Suppressor macrophage treated with lipopolysaccharide for 4 hours (primary cell): ENCODE measurements at places on chromosomes 4 and X.
A peak's percentile ranks its signal among the peaks of the same experiment; 100 is the strongest.

- DNase-seq: no peak
These were observed 6.0 kb upstream of the PDGFC start for GRCh38 chr4:156977435-156978160.

- DNase-seq: no peak
These were observed 15.2 kb downstream of the PRKG2 start for GRCh38 chr4:81199831-81200230.

DNA sequence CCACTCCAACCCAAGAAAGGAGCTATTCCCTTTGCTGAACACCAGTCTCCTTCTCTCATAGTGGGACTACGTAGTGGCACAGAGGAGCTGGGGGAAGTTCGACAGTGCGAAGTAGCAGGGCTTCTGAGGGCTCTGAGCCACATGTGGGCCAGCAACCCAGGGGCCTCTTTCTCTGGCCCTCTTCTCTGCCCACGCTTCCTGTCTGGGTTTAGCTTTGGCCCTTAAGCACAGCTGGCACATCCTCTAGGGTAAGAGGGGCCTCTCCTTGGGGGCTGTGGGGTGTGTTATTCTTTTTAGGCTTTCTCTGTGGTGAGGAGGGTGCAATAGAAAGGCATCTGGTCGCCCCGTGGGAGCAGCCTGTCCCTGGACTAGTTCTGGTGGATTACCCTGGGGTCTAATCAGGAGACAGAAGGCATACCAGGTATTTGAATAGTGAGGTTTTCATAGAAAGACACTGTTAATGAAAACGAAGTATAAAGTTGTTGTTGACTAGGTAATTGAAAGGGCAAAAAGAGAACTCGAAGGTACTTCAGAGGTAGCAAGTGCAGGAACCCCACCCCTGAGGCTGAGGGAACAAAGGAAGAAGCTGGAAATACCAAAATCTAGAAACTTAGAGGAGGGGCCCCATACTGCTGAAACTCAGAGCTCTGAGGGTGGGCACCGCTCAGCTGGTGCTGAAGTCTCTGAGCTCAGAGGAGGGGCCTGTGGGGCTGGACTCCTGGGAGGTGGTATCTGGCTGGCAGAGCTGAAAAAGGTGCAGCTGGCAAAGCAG, 151.9 kb upstream of the RPS6KA3 start:
- no peak for DNase-seq

DNA sequence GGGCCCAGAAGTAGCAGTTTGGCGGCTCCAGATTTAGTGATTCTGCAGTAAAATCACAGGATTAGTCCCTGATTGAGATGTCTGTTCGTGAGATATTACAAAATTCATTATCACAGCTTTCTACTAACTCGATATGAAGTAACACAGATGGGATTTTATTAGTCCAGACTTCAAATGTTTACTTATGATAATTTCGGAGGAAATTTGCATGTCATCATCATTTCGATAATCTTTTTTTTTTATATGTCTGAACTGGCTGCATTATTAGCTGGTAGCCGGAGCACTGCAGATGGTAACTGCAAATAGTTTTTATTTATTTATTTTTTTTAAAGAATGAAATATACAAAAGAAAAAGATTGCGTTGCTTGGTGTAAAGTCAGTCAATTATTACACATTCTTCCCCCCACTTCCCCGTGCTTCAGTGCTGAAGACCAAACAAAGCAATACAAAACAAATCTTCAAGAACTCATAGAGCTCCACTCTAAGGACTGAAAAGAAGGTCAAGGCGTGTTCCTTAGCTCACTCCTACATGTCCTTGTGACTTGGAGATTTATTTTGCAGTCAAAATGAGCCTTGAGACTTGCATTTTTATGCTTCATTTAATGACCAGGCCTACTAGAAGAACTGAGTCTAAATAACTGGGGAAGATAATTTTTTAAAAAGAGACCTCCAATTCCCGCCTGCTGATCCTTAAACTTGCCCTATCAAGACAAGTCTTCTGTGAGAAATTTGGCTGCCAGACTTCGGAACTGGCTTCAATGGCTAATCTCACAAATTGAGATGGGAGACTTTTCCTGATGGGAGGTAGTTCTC, 11.7 kb upstream of the PITX2 start:
- no peak for DNase-seq

- no peak for DNase-seq
These were observed 104.6 kb downstream of the PPP1R2C start for GRCh38 chrX:42673301-42673810.

DNA sequence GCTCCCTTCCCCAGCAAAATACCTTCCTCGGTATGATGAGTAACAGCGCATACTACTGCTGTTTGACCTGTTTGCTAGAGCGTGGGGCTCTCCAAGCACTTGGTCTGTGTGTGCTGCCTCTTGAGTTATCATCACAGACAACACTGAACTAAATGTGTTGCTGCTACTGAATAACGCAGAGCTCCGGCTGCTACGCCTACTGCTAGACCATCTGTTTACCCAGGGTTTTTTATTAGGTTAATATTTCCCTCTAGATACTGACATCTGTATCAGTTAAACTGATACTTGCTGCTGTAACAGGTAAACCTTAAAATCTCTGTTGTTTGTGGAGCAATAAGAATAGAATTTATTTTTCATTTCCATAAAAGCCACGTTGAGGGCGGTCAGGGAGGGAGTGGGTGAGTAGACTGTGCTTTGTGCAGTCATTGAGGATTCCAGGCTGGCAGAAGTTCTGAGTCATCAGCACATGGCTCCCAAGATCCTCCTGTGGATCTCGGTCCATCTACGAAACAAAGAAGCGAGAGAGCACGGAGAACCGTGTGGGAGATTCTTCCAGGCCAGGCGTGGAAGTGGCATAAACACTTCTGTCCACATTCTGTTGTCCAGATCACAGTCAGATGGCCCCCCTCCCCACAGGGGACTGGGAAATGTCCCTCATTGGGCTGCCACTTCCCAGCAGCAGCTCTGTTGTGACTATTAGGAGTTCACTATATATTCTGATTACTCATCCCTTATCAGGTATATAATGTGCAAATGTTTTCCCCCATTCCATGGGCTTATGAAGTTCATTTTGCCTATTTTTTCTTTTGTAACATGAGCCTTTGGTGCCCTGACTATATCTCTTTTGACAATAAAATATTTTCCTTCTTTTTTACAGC, 14.1 kb downstream of the GRK4 start:
- DNase-seq: peak; percentile 36

DNA sequence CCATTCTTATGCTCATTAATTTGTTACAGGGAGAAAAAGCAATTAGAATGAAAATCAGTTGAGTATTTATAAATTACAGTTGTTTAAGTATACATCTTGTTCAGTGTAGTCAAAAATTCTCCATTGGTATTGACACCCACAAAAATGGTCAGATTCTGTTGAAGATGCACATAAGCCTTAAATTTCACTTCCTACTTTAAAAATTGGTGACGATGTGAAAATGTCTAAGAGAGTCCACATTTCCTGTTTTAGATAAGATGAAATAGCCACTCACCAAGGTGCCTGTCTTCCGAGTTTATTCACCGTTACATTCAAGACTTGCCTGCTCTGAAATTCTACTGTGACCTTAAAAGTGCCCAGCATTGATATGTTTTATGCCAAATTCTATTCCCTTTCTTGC, 93.6 kb downstream of the GPR143 start:
- DNase-seq: peak; percentile 16

GRCh38 chr4:94171616-94172015, 36.0 kb upstream of the SMARCAD1 start:
- DNase-seq: peak; percentile 9

GRCh38 chrX:135302269-135302873, 6.9 kb upstream of the ETDC start:
- no peak for DNase-seq

DNA sequence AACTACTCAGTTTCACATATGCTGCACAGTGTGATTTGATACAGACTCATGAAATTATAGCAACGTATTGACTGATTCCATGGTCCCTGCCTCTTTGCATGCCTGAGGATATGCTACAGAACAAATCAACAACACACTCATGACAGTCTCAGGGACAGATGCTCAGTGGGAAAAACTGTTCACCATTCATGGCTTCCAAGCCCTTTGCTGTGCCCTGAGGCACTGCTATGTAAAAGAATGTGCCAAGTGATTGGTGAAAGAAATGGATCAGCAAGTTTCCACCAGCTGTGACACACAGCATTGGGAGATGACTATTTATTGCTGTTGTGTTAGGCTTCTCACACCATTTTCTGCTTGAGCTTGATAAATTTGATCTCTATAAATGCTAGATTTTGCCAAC, 825.6 kb upstream of the INTU start:
- no peak for DNase-seq

- DNase-seq: no peak
These were observed 106.8 kb downstream of the ATG4A start for GRCh38 chrX:108198420-108198819.

DNA sequence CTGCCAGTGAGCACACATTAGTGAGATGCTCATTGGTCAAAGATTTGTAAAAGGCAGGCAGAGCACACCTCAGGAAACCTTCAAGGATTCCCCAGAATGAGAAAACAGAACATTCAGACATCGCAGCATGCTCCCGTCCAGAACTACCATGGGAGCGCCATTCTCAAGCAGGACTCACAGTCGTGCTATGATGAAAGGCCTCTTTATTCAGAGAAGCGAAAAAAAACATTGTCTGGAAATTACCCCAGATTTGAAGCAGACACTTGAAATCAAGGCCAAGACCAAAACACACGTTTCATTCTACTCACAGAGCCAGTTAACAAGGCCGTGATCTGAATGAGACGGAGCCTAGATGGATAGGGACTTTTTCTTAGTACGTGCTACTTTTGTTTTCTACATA, 961.8 kb upstream of the TENM3 start:
- no peak for DNase-seq

DNA sequence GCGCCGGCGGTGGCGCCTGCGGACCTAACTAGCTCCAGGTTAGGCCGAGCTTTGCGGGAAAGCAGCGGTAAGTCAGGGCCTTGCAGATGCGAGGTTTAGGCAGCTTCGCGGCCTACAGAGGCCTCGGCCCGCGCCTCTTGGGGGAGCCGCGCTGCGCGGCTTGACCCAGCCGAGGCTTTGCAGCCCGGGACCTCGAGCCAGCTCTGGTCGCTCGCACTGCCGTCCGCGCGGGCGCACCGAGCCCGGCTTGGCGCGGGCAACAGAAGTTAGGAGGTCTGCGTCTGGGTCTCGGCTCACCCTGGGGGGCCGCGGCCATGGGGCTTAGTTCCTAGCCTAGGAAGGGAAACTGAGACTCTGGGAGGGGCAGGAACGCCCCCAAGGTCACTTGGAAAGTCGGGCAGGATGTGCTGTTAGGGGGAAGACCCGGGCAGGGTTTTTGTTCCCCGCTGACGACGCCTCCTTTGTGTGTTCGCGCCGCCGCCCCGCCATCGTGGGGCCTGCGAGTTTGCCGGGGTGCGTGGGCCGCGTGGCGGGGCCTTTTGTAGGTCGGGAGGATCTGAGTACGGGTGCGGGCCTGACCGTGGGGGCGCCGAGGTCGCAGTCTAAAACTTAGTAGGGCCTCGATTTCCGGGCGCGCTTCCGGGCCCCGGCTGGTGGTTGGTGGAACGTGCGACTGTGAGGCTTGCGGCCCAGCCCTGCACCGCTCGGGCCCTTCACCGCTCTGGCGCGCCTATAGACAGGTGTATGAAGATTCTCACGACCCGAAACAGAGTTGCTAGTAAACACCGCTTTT, 482 bp downstream of the RNF4 start:
- DNase-seq: peak; percentile 65

- no peak for DNase-seq
These were observed 13.4 kb upstream of the ADH4 start for GRCh38 chr4:99157478-99157935.

- no peak for DNase-seq
These were observed 36.7 kb downstream of the QRFPR start for GRCh38 chr4:121344098-121344497.

DNA sequence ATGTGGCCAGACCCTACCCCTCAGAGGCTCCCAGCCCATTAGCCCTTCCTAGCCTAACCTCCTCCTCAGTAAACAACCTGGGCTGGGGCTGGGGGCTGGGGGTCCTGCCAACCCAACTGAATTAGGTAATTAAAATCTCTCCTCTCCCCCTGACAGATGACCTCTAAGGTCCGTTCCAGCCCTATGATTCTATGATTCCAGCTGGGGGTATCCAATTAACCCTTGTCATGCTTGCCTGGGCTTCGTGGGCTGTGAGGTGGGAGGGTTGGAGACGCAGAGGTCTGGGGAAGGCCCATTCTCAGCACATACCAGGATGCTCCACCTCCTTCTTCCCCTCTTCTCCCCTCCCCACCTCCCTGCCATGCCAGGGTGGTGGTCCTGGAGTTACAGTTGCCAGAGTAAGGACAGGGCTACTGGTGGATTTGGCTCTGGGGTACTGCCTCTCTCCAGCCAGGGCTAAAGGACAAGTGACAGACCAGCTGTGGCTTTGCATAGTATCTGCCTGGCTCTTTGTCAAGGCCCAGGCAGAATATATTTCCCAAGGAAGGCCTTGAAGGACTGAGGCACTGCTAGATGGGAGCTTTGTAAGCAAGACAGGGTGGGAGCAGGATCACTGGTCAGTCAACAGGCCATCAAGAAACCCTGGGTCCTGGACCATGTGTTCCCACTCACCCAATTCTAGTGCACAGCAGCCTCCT, 82.1 kb downstream of the EFNB1 start:
- no peak for DNase-seq

DNA sequence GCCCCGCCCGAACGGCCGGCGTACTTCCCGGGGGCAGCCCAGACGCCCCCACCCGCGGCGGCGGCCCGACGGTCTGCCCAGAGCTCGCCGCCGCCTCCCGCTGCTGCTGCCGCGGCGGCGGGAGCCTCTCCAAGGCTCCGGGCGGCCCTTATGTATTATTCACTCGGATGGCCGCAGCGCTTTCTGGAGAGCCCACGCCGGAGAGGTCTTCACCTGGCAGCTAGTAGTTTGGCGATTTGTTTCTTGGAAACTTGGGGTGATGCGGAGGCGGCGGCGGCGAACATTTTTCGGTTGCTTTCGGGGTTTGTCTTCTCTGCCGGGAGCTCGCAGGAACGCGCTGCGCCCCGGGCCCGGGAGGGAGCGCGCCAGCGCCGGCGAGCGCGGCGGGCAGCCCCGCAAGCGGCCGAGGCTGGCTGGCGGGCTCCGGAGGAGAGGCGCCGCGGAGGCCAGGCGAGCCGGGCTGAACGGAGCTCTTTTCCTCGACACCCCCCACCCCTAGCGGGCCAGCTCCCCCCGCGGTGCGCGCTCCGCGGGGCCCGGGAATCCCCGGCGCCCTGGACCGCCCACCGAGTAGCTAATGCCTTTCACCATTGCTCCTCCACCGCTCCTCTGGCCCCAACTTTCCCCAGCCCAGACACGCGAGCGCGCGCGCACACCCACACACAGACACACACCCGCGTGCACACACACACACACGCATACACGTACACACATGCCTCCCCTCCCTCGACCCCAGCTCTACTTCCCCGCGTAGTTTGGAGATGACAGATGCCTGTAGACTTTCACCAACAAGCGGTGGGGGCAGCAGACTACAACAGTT, 113.5 kb downstream of the DHX15 start:
- no peak for DNase-seq
